Activated CD4-positive, alpha-beta T cell treated with anti-CD3 and anti-CD28 coated beads, Interleukin-2, amount 50 U/mL, for 24 hours (primary cell): ENCODE measurements at places on chromosomes 6 and 20.

GRCh38 chr6:79196912-79197311 lies 37.6 kb downstream of the HMGN3 start:
- DNase-seq = no peak

DNA sequence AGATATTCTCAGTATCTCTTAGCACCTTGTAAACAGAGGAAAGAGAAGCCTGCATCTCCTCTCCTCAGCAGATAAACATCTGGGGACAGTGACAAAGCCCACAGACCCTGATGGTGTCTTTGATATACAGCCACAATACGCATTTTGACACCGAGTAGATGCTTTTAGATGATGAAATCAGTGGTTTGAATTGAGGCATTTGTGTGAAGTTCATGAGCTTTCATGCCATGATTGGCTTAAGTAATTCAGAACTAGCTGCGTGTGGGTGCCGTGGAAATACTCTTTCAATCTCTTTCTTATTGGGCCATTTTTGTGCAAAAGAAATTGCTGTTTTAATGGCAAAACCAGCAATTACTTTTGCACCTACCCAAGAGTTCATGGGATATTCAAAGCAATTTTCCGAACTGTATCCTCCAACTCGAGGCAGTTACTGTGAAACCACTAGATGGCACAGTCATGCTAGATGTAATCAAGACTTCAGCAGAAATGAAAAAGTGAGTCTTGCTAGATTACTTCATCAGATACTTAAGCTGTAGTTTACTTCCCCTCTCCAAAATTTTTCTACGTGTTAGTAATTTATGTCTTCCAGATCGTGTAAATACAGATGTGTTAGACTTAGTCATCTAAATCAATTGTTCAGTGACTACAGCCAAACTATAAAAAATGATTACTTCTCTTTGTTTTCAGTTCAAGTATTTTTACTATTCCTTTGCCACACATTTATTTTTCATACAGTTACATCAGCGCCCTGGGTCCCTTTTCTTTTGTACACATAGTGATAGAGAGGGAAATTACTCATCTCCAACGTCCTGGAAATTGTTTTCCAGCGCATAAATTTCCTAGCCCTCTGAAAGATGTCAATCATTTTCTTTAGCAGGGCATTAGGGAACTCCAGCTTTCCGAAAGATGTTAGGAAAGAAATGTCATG lies 49.4 kb downstream of the IYD start:
- DNase-seq = no peak

DNA sequence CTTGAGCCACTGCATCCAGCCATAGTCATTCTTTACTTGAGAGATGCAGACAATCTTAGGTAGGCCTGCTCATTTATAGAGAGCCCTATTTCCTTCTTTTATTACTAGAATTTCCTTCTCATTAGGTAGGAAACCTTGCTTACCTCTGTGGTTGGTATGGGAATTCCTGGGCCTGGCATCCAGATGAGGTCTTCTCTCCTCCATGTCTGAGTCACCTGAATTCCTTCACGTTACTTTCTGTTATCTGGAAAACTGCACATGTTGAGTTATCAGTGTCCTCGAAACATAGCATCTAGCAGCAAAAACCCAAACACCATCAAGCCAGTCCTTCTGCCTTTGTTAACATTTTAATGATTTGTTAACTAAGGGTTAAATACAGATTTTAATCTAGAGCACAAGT lies 2.2 kb downstream of the ZNFX1 start:
- no peak for DNase-seq

- DNase-seq = no peak
Measured at GRCh38 chr6:106128981-106129781, 43.0 kb downstream of the PRDM1 start.

DNA sequence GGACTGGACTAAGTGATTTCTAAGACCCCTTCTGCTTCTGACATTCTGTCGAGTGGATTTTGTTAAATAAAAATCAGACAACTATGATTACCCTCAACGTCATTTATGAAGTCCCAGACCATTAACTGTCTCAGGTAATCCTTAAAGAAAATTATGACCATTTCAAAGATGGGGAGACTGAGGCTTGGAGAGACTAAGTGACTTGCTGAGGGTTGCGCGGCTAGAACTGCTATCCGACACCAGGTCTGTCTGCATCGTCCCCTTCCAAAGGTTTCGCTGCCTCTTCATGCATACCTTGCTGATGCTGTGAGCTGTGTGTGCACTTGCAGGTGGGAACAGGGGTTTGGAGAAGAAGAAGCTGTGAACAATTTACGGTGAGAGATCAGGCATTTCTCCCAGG lies 3.1 kb downstream of the SNPH start:
- DNase-seq = no peak

DNA sequence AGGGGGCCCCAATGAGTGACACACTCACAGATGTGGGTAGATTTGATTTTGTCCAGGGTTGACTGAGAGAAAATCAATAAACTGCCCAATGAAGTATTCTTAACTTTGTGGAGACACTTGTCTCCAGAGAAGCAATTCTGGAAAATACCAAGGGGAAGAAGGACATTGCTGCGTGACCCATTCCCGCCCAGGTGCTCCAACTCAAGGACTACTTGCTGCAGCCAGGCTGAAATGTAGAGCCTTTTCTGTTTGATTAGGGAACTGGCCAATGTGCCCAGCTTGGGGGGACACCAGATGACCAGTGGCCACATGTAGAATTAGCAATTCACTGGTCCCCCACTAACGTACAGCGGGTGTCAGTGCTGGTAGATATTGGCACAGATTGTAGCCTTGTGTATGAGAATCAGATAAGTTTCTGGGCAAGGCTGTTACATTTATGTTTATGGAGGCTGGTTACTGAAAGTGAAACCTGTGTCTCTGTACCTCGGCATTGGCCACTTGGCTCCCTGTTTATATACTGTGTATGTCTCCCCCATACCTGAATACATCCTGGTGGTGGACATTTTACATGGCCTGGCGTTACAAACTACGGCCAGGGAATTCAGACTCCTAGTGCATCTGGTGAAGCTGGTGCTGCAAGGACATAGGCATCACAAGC lies 32.3 kb downstream of the HDDC2 start:
- no peak for DNase-seq

DNA sequence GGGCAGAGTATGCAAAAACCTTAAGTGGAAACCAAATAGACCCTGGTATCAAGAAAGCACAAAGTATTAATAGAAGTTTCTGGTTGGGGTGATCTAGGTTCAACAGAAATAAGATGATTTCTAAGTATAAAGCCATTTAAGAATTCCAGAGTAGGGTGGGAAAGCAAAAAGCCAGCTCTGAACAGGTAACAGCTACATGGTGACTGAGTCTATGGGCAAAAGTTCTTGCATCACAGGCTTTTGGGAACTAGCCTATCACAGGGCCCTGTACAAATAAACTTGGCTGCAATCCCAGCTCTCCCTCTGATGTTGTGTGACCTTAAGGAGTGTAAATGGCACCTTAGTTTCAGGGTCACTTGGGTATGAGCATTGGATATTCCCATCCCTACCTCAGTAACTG lies 5.5 kb downstream of the TCF19 start:
- no peak for DNase-seq

DNA sequence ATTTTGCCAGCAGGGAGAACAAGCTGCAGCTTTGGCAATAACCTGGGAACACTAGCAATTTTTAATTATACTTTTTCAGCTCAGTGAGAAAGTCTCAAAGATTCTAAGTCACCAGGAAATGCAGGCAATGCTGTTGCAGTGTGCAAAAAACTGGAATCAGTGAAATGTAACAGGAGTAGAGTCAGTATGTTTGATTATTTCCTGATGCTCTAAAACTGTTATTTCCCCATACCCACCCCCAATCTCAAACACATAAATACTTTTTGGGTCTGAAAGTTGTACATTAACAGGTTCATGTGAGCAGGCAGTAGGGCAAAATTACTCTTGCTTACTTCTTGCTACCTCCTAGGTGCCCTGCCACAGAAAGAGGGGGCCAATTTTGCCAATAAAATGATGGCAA lies 65.4 kb upstream of the BEND6 start:
- DNase-seq = no peak

DNA sequence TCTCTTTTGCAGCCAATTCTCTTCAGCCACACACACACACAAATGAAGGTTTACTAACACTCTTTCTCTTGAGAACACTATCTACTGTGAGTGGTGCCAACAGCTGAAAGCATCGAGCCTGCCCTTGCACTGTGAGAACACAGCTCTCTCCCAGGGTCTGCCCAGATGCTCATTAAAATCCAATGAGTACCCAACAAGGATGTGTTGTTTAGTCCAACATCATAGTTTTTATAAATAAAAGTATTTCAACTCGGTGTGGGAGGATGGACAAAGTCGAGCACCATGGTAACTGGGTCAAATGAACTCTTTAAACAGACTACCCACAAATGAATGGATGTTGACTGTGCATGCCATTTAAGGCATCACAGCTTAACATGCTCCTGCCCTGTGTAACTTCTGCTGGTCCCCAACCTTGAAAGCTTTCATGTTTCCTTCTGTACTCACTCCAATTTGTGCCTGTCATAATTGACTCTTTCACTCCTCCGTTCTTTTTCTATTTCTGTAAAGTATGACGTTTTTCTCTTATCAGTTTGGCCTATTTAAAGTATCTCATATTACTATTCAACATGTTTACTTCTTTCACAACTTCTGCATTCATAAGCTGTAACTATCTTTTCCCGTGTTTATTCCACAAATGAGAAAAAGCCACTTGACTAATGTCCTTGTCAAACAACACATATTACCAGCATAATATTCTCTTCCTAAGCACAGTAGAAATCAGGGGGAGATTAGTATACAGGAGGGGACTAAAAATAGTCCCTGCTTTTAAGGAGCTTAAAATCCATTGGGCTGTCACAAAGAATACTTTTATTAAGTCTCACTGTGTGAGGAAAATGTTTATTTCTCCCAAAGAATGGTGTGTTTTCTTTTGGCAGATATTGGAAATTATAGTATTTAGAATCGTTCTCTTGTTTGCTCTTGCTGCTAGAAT lies 215.4 kb downstream of the RFPL4B start:
- no peak for DNase-seq

DNA sequence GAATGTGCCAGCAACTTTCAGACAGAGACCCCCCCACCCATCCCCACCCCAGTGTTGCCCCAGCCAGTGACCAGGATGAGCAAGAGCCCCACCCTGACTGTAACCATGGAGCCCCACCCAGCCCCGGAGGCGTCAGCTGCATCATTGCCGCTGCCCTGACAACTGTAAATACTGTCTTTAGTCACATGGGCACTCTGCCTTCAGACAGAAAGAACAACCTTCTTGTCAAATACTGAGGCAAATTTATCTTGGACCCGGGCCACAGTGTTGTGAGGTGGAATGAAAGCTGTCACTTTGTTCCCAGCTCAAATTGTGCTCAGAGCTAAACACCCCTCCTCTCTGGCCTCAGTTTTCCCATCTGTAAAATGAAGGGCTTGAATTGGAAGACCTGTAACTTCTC lies 23.7 kb downstream of the MOCS3 start:
- no peak for DNase-seq

DNA sequence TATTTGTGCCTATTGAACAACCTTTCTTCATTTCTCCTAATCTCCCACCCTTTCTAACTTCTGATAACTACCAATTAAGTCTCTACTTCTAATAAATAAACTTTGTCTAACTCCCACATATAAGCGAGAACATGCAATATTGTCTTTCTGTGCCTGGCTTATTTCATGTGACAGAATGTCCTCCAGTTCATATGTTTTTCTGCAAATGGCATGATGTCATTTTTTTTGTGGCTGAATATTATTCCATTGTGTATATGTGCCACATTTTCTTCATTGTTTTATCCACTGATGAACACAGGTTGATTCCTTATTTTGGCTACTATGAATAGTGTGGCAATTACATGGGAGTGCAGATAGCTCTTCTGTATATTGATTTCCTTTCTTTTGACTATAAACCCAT lies 1041.5 kb upstream of the MANEA start:
- no peak for DNase-seq

DNA sequence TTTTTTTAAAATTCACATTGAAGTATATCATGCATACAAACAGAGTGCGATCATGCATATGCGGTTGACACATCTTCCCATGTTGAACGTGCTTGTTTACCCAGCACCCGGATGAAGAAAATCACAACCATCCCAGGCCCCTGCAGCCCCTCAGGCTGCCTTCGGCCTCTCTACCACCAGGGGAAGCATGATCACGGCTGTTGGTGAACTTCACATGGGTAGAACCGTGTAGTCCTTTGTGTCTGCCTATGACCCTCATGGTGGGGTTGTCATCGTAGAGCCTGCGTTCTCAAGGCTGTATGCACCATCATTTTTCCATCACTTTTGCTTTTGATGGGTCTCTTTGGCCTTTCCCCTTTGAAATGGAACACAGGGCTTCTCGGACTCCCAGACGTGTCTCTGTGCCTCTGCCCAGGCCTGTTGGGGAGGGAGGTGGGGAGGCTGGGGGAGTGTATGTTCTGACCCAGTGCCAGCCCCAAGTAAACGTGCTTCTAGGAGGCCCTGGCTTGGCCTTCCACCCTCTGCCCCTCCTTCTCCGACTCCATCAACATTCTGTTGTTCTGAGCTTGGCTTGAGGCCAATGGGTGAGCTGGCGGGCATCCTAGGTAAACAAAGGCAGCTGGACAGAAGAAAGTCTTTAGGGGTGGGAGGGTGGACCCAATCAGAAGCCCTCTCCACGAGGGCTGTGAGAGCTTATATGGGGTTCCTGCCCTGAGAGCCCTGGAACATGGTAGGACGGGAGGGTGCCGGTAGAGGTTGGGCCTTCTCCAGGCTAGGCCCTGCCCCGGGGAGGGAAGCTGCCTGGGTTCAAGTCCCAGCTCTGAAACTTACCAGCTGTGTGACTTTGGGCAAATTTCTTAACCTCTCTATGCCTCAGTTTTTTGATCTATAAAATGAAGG lies 39.7 kb downstream of the TGM2 start:
- DNase-seq = no peak

- no peak for DNase-seq
Measured at GRCh38 chr6:148104131-148104530, 238.5 kb upstream of the SASH1 start.

DNA sequence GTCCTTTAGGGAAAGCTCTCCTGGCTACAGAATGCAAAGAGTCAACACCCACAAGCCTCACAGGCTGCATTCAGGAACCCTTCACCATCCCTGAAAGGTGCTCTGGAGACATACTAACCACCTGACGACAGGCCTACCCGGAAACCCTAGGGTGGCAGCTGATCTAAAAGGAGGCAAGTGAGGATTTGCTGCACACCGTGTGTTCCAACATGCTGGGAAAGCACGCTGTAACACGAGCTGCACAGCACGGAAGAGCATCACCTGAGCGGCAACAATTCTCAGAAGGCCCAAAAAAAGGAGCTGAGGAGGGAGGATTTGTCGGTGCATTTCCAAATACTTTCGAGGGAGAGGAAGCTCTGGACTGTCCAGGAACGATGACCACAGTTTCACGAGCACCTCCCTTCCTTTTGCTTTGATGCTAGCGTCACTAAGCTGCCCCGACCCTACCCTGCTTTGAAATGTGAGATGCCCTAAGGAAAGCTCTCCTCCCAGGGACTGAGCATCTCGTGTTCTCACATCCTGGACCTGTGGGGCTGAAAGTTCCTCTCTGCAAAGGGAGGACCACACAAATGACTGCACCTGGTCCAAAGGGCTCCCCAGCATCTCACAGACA lies 87.0 kb downstream of the PPP1R3G start:
- DNase-seq = no peak

- no peak for DNase-seq
Measured at GRCh38 chr6:11412616-11413015, 124.9 kb upstream of the TMEM170B start.
